ENCODE measurements at places on chromosomes 3 and 15. TPM values are rescaled to one million over a fixed set of nuclear protein-coding genes. Genes with fewer than 3 reads are reported as not detected.

The DLL4 gene
- 4.4 TPM for total RNA-seq

The DUOX1 gene
- 0.27 TPM for total RNA-seq

The P2RY14 gene
- total RNA-seq: 0.91 TPM

The ZIC4 gene
- total RNA-seq: 122 TPM

The LSMEM2 gene
- 0.36 TPM for total RNA-seq

The SLITRK3 gene
- 14.3 TPM for total RNA-seq

The SHF gene
- total RNA-seq: 82.7 TPM

The KCTD6 gene
- 33.2 TPM for total RNA-seq

Data from cerebellum (tissue), 4 donors.